Dermis blood vessel endothelial cell (primary cell): ENCODE measurements at places on chromosomes 1 and 21. TPM values are rescaled to one million over a fixed set of nuclear protein-coding genes. Genes with fewer than 3 reads are reported as not detected.
A peak's percentile ranks its signal among the peaks of the same experiment; 100 is the strongest.

DNA sequence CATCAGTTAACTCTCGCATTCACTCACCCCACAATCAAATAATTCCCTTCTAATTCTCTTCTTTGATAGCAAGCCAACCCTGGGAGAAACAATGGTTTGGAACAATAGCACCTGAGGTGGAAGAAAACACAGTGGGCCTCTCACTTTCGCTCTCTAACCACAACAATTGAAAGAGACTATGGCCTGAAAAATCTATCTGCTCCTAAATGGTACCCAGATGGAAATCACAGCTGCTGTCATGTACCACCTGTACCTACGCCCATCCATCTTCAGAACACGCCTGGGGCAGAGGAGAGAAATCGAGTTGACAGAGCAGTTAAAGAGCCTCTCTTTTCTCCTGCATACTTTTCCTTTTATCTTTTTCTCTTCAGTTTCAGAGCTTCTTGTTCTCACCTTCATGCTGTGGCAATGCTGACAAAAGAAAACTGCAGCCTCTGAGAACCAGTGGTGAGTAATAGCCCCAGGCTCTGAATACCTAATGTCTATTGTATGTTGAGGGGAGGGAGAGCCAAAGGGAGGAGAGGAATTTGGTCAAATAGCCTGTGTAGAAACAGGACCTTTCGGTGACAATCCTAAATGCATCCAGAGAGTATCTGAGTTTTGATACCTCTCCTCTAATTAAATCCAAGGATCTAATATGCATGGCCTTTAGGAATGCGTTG is 57.7 kb downstream of the ZC3H11B start:
- DNase-seq: no peak

DNA sequence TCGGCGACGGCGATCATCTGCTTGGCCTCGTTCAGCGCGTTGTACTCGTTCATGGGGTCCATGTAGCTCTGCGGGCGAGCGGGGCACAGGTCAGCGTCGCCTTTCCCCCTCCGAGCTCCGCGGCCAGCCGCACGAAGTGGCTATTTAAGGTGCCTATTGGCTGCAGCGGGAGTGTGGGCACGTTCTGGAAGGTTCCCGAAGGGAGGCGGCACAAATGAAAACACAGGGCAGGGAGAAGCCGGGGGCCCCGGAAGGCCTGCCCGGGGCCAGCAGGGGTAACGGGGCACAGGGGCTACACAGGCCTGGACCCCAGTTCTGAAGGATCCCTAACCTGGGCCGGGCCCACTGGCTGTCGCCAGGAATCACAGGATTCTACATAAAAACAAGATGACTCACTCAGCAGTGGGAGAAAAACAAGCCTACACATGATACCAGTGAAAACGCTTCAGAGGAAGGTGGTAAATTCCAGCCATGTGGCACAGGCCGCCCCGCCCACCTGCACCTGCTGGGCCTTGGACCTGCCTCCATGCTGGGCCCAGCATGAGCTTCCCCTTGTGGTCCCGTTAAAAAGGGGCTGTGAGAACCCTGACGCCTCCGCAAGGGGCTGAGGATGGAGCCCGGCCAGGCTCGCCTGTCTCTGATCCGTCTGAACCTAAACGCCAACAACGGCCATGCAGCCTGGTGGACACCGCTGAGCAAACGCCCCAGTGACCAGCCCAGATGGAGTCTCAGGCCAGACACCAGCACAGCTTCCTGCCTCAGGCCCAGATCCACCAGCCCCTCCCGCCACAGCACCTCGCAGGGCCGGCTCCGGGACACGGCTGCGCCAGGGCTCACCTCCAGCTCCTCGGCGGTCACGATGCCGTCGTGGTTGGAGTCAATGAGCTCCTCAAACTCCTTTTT is 3.9 kb upstream of the TNFRSF4 start:
- peak; percentile 62 for DNase-seq

DNA sequence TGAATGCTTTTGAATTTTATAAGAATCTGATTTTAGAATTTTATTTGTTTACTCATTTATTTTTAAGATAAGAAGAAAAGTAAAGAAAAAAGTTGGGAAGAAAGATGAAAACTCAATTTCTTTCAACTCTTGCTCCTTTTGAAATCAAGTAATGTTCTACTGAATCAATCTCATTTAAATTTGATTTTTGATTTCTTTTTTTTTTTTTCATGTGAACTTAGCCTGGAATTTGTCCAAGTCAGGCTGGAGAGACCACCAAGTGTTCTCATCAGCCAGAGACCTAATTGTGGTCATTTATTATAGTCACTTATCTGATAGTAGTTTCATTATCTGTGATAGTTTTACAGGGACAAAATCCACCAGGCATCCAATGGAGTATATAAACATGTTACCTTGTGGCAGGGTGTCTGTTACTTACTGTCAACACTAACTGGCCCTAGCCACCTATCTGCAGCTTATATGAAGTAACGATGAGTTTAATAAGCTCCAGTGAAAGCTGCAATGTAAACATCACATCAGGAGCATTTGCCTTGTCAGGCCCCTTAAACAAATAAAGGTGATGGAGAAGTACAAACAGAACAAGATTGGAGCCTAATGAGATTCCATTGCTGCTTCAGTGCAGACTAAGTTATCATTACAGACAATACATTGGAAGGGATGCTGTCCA is 39.2 kb downstream of the HLX start:
- DNase-seq: no peak

DNA sequence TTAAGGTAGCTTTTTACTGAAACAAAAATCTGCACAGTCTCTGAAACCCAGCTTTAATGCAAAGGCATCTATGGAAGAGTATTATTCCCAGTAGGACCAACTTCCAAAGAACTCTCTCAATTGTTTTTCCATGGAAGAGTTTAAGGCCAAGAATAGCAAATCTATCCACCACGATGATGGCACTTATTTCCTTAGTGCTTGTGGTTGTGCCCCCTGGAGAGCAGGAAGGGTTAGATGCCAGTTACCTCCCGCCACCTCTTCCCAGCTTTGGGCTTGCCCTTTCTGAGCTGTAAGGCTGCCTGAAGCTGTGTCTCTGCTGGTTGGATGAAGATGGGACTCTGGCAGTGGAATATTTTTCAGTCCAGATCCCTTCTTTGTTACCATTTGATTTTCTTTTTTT is 4.8 kb upstream of the ATP1A1 start:
- no peak for DNase-seq

The ADAMTS4 gene
- 19.7 and 38.9 TPM in 2 replicates for total RNA-seq

The TFAP2E gene
- 0.14 and 0.17 TPM in 2 replicates for total RNA-seq

GRCh38 chr1:33469691-33470090 is 2.8 kb upstream of the ZSCAN20 start:
- no peak for DNase-seq

- DNase-seq: peak; percentile 94
These were observed 9.1 kb upstream of the SLC19A1 start for GRCh38 chr21:45551316-45551715.

The HSD3B1 gene
- not detected in 2 replicates for total RNA-seq

DNA sequence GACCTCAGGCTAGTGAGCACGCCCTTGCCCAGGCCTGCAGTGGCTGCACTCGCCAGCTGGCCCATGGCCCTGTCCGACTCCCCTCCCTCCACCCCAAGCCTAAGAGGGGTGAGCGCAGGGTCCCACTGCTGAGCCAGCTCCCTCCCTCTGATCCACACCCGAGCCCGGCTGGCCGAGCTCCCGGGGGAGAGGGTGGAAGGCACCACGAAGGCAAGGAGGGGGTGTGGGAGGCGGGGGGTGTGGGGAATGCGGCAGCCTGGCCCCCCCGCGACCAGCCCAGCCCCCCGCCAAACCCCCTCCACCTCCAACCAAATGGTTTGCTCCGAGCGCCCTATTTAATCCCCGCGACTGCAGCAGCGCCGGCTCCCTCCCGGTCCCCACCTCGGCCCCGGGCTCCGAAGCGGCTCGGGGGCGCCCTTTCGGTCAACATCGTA is at the start of gene CADM3:
Gene CADM3 (plus strand): TSS at position 362 of the 434 bp plus-strand sequence. CDS start 151 bp downstream, outside the sequence.
- DNase-seq: no peak

The RCAN1 gene
- total RNA-seq: 31.8 and 45.9 TPM in 2 replicates
